ENCODE measurements at places on chromosomes 3 and 15. TPM values are rescaled to one million over a fixed set of nuclear protein-coding genes. Genes with fewer than 3 reads are reported as not detected.

The TMCO5A gene
- total RNA-seq, result not detected

- DNase-seq, result no peak
These were observed 301.4 kb upstream of the TGFBR2 start for GRCh38 chr3:30305021-30305420.

GRCh38 chr15:44598892-44599291, 61.9 kb downstream of the EIF3J start:
- no peak for DNase-seq

- DNase-seq, result no peak
These were observed 67.2 kb downstream of the LIPC start for GRCh38 chr15:58498821-58499580.

The C3orf22 gene
- not detected for total RNA-seq

DNA sequence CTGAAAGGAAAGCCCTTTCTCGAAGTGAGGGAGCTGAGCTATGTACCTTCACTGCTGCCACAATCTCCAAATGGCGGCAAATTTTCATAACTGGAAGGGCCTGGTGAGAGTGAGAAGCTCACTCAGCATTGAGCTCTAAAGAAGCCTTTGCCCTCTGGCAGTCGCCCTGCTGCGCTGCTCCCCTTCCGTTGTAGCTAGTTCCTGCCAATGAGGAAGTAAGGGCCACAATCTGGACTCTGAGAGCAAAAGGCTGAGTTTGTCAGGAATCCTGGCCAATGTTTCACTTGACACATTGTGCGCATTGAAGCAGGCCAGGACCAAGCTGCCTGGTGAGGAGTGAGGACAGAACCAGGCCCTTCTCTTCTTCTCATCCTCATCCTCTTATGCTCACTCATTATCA, 579.5 kb downstream of the PDCD6IP start:
- DNase-seq, result no peak

- peak; percentile 49 for DNase-seq
These were observed 24.8 kb downstream of the GABRA5 start for GRCh38 chr15:26891448-26892181.

GRCh38 chr15:27889258-27889657, 209.9 kb downstream of the OCA2 start:
- DNase-seq, result no peak

- no peak for DNase-seq
These were observed 69.9 kb upstream of the NDUFB4 start for GRCh38 chr3:120526011-120526870.

DNA sequence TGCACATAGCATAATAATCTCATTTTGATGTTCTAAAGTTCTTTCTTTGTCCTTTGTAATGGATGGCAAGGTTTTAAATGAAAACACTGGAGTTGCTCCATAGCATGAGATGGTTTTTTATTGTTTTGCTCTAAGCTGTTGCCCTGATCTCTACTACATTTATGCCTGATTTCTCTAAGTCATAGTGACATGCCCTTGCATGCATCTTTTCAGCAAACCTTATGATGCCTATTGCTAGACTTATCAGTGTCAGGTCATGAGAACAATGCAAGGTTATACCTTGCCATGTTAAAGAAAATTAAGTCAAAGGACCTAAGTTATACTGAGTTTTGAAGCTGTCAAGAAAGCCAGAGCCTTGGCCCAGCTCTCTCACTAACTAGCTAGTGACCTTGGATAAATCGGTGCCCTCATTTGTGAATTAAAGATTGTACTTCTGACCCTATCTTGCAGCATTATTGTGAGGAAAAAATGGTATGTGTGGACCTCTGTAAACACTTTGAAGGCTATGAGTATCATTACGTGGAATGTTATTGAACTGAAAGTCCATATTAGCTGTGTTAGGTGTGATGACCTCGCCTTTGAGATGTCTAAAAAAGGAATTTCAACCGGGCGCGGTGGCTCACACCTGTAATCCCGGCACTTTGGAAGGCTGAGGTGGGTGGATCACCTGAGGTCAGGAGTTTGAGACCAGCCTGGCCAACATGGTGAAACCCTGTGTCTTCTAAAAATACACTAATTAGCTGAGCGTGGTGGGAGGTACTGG, 256.4 kb upstream of the UBE2E1 start:
- no peak for DNase-seq

GRCh38 chr15:67746022-67746421, 79.3 kb upstream of the SKOR1 start:
- no peak for DNase-seq

DNA sequence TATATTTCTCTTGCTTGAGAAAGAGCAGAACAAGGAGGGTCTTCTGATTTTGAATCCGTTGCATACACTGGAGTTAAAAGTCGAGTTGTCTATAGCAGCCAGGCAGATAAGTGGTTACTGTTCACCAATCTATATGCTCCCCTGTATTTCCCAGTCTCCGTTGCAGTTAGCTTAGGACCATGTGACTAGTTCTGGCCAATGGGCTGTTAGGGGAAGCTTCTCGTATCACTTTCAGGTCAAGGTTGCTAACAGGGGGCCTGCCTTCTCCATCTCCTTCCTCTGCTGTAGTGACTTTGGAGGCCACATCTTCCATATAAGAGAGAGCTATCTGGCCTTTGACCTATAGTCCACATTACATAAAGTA, 188.5 kb upstream of the KBTBD8 start:
- no peak for DNase-seq

GRCh38 chr3:129238945-129239705, 10.3 kb upstream of the COPG1 start:
- peak; percentile 46 for DNase-seq

- DNase-seq, result peak; percentile 0
These were observed 49.4 kb upstream of the SYNPR start for GRCh38 chr3:63228677-63229076.

GRCh38 chr3:128734523-128735189, 8.7 kb downstream of the RAB7A start:
- DNase-seq, result no peak

DNA sequence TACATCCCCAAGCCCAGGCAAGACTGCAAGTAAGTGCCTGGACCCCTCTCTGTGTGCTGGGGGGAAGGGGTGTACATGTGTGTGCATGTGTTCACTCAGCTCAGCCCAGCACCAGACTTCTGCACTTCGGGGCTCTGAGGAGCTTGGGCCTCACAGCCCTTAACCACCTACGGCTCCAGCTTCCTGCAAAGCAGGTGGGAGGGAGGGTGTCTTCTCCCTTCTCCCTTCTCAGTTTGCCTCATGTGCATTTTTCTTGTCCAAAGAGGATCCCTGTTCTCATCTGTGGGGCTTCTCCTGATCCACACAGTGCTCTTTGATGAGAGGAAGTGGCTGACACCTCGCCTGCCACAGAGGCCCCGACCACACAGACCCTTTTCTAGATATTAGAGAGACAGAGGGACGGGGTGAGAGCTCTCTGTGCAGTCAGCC, 69.3 kb downstream of the MESD start:
- peak; percentile 45 for DNase-seq

The LSM3 gene
- 26.3 TPM for total RNA-seq

GRCh38 chr15:44311136-44311535, 22.6 kb downstream of the GOLM2 start:
- DNase-seq, result no peak

- DNase-seq, result no peak
These were observed 35.7 kb upstream of the IGF1R start for GRCh38 chr15:98612490-98613110.

The MRPL3 gene
- total RNA-seq, result 221 TPM

The MAP3K13 gene
- 14.8 TPM for total RNA-seq

DNA sequence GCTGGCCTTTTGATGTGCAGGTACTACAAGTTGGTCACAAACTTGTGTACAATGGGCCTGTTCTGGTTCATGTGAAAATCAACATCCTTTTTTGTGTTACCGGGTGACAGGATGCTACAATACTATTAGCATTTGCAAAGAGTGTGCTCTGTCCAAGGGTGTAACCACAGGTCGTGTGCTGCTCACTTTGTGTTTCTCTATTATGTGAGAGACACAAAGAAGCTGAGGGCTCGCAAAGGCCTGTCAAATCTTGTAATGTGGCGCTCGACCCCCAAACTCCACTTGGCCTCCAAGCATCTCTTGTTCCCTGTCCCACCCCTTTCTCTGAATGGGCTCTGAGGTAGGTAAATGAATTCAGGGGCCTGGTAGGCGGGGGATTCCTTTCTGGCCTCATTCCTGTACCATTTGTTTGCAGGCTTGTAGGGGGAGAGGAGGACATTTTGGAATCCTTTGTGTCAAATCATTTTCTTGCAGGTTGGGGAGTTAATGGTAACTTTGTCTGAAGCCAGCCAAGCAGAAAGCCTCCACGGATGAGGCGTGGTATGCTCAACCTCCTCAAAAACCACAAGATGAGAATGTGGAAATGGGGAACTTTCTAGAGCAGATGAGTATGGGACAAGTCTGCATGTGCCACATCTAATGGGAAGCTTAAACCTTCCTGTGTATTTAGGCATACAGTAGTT, 109.1 kb downstream of the OPA1 start:
- no peak for DNase-seq
